ENCODE measurements at places on chromosomes 11 and 22. TPM values are rescaled to one million over a fixed set of nuclear protein-coding genes. Genes with fewer than 3 reads are reported as not detected.
A peak's percentile ranks its signal among the peaks of the same experiment; 100 is the strongest.

Gene ACTN3
- total RNA-seq, result 0.12 TPM

Gene RIMBP3B
- 1.0 TPM for total RNA-seq

Gene FOSL1
- total RNA-seq, result 1.2 TPM

Gene GPR152
- total RNA-seq, result not detected

Gene INPP5J
- total RNA-seq, result 8.7 TPM

- no peak for DNase-seq
Measured at GRCh38 chr11:86620891-86621521, 51.4 kb downstream of the ME3 start.

GRCh38 chr11:71298761-71299181 is 46.4 kb upstream of the SHANK2 start:
- peak; percentile 7 for DNase-seq

- DNase-seq, result no peak
Measured at GRCh38 chr11:2482204-2482603, 37.4 kb downstream of the KCNQ1 start.

DNA sequence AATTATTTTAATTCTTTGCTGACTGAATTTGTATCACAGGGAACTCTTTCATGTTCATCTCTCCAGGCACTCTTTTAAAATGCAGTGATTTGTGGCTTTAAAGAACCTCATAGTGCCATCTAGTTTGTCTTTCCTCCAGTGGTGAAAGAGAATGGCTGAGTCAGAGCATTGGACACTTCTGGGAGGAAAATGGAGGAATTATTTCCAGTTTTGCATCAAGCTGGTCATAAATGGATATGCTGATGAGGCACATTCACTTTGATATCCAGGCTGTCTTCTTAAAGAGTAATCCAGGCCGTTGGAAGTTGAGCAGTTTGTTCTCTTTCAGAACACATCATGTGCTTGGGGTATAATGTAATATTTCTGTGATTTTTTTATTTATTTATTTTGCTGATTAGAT is 273.7 kb downstream of the DDX10 start:
- no peak for DNase-seq

- DNase-seq, result peak; percentile 16
Measured at GRCh38 chr22:37843741-37844089, 419 bp downstream of the ANKRD54 start.

- no peak for DNase-seq
Measured at GRCh38 chr11:72519220-72519881, 85.0 kb upstream of the CLPB start.

DNA sequence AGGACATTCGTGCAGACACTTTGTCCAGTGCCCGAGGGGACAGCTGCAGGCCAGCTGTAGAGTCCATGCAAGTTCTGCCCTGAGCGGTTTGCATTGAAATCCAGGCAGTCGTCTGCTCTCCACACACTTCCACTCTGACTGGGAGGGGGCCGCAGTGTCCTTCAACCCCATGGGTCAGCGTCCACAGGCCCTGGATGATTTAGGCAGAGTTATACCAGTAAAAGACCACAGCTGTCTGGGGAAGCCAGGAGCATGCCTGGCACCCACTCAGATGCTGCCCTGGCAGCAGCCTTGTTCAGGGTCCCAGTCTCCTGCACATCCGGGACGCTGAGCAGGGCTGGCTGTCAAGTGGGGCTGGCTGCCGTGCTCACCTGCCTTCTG is 26.5 kb downstream of the KRTAP5-5 start:
- no peak for DNase-seq

DNA sequence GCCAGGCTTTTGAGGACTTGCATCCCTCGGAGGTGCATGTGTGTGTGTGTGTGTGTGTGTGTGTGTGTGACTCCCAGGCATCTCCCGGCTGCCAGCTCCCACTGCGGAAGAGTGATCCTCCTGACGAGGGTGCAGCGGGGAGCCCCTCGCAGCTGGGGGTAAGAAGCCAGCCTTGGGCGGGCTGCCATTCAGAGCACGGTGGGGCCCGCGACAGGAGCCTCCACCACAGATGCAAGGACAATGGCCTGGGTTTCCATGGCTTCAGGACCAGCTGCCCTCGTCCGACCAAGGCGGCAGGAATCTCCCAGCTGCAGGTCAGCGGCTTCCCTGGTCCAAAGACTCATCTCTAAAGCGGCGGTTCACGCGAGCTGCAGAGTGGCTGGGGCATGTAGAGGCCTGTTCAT is 908.5 kb downstream of the BRD1 start:
- no peak for DNase-seq

GRCh38 chr11:134584706-134585445 is 172.8 kb upstream of the B3GAT1 start:
- no peak for DNase-seq

DNA sequence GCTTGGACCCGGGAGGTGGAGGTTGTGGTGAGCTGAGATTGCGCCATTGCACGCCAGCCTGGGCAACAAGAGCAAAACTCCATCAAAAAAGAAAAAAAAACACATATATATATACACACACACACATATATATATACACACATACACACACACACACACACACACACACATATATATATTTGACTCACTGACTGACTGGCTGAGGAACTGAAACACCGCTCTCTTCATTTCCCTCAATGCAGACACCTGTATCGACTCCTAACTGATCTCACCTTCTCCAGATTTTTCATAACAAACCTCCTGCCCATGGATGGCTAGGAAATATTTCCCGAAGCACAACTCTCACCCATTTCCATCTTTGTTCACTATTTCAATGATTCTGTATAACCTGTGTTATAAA is 140.7 kb upstream of the ANO3 start:
- no peak for DNase-seq

GRCh38 chr11:17612221-17613188 is 65.4 kb downstream of the OTOG start:
- DNase-seq, result peak; percentile 8

- no peak for DNase-seq
Measured at GRCh38 chr11:124725719-124726105, 14.0 kb upstream of the NRGN start.

- DNase-seq, result peak; percentile 22
Measured at GRCh38 chr11:61890529-61891330, 615 bp downstream of the FADS3 start.

DNA sequence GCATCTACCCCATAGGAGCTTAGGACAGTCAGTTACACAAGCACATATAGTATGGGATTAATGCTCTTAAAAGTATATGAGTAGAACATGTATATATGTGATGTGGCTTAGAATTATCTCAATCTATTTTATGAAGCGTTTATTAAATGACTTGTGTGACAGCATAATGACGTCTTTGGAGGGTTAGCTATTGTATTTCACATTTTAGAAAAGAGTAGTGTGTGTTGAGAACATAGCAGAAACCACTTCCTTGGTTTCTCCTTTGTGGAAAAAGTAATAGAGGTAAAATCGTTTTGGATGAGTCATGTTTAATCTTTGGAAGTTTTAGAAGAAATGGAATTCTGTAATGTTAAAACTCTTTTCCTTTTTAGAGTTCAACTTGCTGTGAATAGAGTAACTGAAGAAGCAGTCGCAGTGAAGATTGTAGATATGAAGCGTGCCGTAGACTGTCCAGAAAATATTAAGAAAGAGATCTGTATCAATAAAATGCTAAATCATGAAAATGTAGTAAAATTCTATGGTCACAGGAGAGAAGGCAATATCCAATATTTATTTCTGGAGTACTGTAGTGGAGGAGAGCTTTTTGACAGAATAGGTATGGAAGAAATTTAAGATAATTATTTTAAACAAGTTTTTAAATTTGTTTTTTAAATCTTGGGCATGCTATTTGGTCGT is 2.4 kb downstream of the CHEK1 start:
- DNase-seq, result no peak

DNA sequence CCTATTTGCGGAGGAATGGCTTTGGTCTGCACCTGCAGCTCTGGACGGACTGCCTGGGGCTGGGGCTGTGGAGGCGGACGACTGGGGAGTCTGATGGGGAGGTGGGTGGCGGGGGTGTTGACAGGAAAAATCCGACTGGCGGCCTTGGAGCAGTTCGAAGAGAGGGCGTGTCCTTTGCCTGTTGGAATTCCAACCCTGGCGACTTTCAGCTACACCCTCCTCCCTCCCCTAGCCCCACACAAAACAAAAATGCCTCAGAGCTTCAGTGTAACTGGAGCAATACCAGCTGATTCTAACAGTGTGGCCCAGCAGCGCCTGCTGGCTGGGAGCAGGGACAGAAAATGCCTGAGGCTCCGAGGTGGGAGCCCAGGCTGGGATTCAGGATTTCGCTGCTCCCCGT is 85.4 kb downstream of the ATXN10 start:
- DNase-seq, result no peak

GRCh38 chr11:76723548-76723947 is 53.0 kb upstream of the LRRC32 start:
- DNase-seq, result no peak

GRCh38 chr11:78927511-78927910 is 352.8 kb upstream of the NARS2 start:
- no peak for DNase-seq

Measured in mucosa of gallbladder (tissue), 1 donor.